HT-29 (cell line): ENCODE measurements at places on chromosomes 2 and 18. TPM values are rescaled to one million over a fixed set of nuclear protein-coding genes. Genes with fewer than 3 reads are reported as not detected.

Gene SLC30A3
- total RNA-seq: not detected in 2 replicates

Gene ZNF396
- 0.03 TPM in 1 of 2 replicates, not detected in the other for total RNA-seq

Gene SETBP1
- total RNA-seq: 0.08 and 0.33 TPM in 2 replicates

Gene B4GALT6
- 0.68 and 2.3 TPM in 2 replicates for total RNA-seq

Gene ARHGEF4
- 0.13 and 0.15 TPM in 2 replicates for total RNA-seq

Gene UCN
- total RNA-seq: 4.9 and 5.6 TPM in 2 replicates

- peak; percentile 54 for DNase-seq
Observed at GRCh38 chr2:25606892-25607291, 66.5 kb downstream of the DTNB start.

- DNase-seq: no peak
Observed at GRCh38 chr18:69981948-69982347, 34.3 kb upstream of the CD226 start.

DNA sequence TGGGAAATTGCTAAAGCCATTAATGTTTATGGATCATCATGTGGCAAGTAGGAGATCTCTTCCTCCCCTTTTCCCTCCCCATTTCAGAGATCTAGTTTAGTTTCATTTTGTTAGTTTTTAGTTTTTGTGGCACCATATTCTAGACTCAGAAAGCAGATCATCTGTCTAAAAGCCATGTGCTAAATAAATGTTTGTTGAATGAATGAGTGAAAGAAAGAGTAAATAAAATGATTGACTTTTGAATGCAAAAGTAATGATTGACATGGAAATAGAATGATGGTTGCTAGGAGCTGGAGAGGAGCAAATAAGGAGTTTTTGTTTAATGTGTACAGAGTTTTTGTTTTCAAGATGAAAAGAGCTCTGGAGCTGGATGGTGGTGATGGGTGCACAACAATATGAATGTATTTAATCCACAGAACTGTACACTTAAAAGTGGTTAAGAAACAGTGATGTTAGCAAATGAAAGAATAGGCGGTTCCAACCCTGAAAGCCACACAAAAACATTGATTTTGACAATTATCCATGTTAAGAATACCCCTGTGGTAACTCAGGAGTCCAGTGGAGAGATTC, 23.6 kb downstream of the TMEM178A start:
- DNase-seq: no peak

GRCh38 chr2:238438856-238439849, 12.4 kb downstream of the ASB1 start:
- DNase-seq: peak; percentile 83

DNA sequence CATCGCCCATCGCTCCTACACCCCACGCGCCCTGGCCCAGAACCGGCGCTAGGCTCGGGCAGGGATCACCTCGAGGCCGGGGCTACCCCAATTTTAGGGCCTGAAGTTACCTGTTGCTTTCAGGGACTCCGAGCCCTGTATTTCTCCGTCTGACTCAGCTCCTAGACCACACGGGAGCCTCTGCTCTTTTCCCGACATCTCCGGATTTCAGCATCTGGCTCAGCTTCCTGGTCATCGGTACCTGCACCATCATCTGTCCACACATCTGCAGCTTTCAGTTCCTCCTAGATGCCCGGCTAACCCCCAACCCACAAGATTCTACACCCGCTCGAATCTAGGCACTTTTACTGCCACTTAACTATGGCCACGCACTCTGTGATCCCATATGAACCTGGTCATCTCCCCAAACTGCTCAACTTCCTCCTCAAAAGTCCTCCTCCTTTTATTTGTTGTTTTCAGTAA, 12.1 kb upstream of the HMSD start:
- DNase-seq: no peak

DNA sequence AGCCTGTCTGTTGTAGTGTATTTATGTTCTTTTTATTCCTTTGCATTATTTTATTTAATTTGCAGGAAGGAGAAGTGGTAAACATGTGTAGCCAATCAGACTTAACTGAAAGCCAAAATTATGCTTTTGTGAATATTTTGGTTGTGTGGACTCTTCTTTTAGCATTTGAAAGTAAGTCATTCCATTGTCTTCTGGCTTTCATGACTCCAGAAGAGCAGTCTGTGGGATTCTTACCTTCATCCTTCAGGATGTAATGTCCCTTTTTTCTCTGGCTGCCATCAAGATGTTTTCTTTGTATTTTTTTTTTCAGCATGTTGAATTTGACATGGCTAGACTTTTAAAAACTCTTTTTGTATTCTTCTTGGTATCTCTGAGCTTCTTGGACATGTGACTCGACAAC, 895.2 kb upstream of the ZEB2 start:
- no peak for DNase-seq

DNA sequence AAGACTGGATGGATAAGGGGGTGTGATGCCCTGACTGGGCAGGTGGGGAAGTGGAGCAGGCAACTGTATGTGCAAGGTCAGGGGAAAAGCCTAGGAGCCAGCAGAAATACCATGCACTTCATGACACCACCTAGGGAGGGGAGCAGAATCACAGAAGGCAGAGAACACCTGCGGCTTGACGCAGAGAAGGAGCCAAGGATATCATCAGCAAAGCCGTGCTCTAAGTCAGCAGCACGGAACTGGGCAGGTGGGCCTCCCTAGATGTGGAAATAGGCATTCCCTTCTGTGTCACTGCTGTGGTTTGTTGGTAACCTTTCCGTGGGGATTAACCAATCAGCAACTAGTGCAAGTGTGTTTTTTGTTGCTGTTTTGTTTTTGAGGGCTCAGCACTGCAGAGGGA, 41.3 kb downstream of the HDLBP start:
- DNase-seq: peak; percentile 11

GRCh38 chr2:199855812-199856211, 4.8 kb upstream of the FTCDNL1 start:
- no peak for DNase-seq

GRCh38 chr2:30656079-30656478, 151.2 kb downstream of the CAPN13 start:
- no peak for DNase-seq

DNA sequence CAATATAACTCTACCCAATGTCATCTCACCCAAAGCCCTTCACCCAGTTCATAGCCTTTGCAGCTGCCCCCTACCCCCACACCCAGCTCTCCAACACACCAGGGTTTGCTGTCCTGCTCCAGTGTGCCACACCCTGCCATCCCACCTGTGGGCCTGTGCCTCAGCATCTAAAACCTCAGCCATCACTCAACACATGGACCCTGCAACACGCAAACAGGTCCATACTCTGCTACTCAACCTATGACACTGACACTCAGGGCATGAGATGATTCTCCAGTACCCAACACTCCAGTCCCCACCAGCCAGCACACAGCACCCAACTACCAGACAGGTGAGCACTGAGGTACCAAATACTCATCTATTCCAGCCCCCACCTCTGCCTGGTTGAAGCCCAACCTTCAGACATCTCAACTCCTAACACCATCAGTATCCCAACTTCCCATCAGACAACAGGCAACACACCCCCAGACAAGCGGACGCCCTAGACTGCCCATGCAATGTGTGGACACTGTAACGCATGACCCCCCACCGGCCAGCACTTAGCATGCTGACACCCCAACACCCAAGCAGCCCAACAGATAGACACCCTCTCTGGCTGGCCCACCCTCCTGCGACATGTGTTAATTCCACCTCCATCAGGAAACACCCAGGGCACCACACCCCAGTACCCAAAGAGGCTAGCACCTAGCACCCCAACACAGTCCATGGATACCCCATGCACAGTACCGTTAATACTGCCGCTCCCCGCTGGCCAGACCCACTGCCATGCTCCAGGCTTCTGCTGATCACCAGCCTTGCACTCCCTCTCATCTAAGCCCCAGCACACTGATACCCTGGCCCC, 25.0 kb downstream of the ZAP70 start:
- DNase-seq: no peak

DNA sequence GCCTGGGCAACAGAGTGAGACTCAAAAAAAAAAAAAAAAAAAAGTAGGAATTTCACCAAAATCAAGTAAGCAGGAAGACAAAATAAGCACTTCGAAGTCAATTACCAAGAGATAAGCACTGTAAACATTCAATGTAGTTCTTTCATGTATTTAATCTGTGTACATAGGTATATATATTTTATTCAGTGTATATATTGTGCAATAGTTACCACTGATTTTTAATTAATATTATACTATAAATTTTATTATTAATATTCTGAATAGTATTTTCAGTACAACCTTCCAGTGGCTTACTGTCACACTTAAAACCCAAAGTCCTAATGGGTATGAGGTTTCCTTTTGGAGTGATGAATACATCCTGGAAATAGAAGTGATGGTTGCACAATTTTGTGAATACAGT, 9.1 kb downstream of the APLF start:
- DNase-seq: no peak

DNA sequence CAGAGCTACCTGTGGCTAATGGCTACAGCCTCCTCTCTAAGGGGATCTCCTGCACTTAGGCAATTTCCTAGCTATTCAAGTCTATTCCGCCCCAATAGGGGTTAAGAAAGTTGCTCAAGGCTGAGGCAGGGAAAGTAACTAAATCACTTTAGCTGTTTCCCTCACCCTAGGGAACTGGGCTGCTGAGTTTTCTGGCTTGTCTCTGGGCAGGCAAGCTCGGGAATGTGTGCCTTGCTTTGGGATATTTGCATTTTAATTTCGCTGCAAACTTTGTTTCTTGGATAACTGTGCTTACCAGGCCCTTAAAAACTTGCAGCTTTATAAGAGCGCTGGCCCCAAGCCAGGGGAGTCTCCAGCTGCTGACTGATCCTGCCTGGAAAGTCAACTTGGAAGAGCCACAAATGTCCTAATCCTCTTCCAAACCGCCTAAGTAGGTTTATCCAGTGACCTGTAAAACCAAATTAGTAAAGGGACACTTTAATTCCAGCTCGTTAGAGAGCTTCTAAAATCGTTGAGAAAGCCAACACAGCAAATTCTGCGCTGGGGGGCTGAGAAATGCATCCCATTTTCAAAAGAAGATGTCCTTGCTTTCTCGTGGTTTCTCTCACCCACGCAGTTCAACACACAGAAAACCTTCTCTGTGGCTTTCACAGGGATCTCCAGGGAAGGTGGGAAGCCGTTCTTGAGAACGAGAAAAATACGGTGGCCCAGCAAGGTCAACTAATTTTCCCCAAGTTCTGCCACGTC, 59.5 kb upstream of the SP3 start:
- no peak for DNase-seq

DNA sequence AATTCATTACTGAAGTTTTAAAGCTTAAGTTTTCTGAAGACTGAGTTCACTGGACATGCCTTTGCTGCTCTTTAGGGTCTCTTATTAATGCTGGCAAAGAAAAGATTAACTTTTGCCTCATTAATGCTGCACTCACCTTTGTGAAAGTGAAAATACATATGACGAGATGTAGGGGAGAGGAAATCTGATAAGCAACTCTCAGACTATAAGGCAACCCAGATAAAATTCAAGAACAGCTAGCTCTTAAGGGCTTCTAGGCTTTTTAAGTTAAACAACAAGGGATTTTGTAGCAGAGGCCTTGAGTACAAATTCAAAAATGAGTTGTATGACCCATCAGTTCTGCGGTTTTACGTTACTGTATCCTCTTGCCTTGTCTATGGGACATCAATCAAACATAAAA, 143.7 kb downstream of the USP34 start:
- DNase-seq: no peak

DNA sequence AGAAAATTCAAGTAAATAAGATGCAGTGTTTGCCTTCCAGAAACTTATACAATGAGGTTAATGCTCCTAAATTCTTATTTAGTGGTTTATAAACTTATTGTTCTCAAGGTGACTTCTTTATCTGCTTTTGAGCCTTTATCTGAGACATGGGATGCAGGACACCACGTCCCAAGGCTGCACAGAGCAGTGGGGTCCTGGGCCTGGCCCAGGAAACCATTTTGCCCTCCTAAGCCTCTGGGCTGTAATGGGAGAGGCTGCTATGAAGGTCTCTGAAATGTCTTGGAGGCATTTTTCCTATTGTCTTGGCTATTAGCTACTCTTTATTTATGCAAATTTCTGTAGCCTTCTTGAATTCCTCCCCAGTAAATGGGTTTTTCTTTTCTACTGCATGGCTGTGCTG, 652.6 kb upstream of the SETBP1 start:
- no peak for DNase-seq

DNA sequence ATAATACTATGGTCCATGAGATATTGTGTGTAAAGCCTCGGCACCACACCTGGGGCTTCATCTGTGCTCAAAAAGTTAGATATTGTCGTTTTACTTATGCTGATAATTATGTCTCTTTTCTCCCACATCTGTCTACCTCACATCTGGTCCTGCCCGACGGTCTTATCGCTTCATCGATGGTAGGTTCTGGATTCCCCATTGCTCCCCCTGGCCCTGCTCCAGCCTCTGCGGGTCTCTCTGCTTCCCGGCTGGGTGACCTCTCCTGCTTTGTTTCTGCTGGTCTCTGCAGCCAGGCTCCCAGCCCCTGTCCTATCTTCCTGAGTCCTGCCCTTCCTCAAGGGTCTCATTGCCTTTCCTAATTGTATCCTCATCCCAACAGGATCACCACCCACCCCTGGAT, 294.2 kb downstream of the NDUFA10 start:
- no peak for DNase-seq

GRCh38 chr2:101540518-101540917, 65.6 kb upstream of the RFX8 start:
- no peak for DNase-seq

DNA sequence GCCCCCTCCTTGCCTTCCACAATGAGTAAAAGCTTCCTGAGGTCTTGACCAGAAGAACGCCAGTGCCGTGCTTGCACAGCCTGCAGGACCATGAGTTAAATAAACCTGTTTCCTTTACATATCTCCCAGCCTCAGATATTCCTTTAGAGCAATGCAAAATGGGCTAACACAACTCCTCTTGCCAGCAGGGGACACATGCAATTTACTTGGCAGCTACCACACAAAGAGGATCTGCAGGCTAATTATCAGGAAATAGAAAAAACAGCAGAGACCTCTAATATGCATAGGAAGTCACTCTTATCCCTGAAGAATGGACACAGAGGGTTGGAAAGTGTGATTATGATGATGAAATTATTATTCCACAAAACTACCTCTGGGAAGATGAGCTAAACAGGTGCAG, 114.0 kb downstream of the PIEZO2 start:
- DNase-seq: no peak

DNA sequence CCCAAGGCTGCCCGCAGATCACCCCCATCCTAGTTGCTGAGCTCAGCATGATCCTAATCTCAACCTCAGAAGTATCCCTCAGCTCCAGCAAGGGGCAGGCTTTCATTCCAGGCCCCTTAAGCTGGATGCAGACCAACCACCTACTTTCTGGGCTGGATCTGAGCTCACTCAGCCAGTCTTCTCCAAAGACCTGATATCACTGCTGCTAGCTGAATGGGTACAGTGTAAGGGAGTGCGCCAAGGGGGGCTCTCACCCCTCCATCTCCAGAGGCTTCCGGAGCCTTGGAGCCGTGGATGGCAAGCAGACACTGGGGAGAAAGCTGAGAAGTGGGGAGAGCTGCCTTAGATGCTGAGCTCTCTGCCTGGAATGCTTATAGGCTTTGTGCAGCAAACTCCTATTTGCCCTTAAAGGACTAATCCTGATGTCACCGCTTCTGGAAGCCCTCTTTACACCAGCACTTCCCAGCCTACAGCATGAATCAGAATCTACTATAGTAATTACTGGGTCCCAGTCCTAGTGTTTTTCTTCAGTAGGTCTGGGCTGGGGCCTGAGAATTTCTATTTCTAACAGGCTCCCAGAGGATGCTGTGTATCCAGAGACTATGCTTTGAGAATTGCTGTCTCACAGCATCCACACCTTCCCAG, 31.0 kb downstream of the GYPC start:
- DNase-seq: no peak
